CD4-positive, CD25-positive, alpha-beta regulatory T cell (primary cell): ENCODE measurements at places on chromosomes 2 and 18.

DNA sequence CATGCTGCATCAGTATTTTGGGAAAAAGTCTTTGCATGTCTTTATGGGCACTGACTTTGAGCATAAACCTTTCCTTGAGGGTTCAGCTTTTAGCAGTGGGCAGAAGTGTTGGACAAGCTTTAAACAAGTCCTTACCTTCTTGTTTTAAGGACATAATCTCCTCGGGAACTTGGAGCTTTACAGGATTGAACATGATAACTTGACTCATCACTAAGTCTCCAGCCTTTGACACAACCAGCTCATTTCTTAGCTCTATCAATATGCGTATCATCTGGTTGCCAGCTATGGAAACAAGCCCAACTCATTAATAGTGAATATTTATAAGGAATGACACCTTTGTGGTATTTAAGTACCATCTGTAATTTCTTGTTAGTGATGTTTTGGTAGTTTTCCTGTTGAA is 21.0 kb upstream of the RAB27B start:
- no peak for DNase-seq

- DNase-seq: no peak
Observed at GRCh38 chr2:167128130-167128529, 239.8 kb downstream of the XIRP2 start.

GRCh38 chr2:25233916-25234605 is 65.7 kb upstream of the POMC start:
- no peak for DNase-seq

DNA sequence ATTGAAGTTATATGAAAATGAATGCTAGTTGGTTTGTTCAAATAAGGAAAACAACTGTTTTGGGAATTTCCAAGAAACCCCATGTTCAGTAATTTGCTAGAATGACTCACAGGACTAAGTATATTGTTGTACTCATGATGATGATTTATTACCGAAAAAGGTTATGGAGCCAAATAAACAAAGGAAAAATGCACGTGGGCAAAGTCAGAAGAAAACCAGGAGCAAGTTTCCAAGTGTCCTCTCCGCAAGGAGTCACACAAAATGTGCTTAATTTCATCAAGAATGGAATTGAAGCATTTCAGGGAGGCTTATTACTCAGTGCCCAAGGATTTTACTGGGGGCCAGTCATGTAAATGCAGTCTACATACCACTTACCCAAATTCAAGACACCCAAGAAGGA is 1652.4 kb upstream of the TMEFF2 start:
- DNase-seq: no peak

GRCh38 chr18:74450626-74451025 is 6.5 kb downstream of the DIPK1C start:
- DNase-seq: no peak

DNA sequence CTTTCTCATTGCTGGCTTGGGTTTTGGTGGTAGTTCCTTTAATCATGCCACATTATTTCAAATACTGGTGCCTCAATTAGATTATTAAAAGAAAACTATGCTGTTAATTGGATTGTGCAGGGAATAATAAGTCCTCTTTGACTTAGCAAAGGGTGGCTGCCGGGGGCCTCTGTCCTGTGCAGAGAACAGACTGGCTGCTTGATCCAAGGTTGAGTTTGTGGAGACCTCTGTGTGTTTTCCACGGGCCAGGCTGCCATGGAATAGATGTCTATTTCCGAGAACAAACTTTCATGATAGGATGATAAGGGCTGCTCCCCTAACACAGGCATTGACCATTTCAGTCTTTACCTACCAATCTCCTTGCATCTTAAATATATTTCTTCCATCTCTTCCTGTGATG is 30.4 kb upstream of the OTOS start:
- DNase-seq: no peak

DNA sequence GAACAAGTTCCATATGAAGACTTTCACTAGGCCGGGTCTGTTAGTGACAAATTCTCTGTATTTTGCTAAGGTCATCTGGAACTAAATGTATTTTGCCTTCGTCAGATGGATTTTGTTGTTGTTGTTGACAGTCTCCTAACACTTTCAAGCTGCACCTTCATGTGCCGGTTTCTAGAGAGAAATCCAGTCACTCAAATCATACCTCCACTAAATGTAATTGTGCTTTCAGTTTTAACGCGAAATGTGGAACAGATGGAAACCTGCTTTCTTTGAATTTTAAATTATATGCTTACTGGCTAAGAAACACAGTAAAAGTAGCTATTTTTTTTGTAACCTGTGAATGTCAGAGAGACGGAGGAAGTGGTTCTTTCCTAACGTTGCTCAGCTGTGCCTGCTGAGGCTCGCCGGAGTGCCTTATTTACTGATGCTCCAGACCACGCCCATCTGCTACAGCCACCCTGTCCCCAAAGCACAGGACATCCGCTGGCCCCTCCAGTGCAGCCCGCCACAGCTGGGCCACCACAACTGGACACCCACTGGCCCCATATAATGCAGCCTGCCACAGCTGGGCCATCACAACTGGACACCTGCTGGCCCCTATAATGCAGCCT is 134.7 kb downstream of the PXDN start:
- no peak for DNase-seq

DNA sequence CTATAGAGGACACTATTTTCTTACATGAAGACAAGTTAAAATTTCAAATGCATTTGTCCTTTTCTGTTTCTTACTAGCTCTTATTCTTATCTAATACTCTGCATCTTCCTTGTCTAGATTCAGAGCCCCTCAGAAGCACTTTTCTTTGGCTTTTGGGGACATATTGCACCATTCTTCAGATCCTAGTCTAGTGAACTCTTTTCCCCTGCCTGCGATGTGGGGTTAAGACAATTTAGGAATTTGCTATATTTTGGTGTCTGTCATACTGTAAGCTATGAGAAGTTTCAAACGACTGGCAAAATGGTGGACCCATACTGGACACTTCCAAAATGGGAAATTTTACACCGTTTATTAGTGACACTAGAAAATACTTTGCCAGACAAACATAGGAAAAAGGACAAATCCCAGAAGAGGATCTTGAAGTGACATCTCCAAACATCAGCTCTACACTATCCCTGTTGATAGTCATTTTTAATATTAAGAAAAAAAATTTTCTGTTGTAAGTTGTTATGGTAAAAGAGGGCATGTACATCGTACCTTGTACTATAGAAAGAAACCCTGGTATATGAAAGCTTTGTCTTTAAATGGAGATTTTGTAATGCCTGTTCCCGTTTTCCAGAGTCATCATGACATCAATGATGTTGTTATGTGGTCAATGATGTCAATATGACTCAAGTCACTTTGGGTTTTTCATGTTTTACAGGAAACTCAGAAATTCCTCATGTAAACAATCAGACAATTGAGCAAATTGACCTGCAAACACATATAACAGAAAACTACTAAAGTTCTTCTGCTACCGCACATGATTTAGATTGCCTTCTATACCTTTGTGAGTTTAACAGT is 4.4 kb upstream of the KYNU start:
- DNase-seq: no peak

- no peak for DNase-seq
Observed at GRCh38 chr2:38290332-38290731, 86.7 kb downstream of the ATL2 start.

DNA sequence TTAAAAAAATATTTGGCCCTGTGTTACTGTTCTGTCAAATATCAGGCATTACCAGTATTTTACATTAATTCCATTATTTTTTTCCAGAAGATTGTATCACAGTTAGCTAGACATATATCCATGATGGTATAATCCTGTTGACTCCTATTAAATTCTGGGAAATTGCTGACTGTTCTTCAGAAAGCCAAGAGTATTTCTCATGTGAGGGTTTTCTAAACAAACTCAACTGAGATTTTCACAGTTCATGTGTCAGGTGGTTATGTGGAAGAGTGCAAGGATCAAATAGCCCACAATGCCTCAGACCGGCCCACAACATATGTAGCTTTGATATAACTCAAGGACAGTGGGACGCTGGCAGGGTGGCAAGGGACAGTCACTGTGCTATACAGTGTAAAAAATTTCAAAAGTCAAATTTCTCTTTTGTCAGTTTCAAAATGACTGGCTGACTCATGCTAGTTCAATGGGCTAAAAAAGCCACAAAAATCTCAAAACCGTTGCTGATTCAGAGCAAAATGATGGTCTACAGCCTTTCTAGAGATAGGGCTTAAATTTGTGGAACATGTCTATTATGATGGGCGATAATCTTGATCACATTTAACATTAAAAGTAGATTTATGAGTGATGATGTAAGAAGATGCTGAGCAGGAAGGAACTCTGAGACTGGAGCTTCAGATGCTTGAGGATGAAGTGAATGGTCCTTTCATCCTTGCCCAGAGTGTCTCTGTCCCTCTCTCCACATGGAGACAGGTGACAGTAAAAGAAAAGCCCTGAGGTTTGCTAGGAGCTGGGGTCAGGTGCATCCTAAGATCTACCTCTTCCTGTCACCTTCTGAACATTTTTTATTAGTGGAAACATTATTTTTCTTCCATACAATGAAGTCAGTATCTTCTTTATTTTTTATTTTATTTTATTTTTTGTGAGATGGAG is 175.8 kb upstream of the PIEZO2 start:
- no peak for DNase-seq
